ENCODE measurements at places on chromosomes 1 and 21.

DNA sequence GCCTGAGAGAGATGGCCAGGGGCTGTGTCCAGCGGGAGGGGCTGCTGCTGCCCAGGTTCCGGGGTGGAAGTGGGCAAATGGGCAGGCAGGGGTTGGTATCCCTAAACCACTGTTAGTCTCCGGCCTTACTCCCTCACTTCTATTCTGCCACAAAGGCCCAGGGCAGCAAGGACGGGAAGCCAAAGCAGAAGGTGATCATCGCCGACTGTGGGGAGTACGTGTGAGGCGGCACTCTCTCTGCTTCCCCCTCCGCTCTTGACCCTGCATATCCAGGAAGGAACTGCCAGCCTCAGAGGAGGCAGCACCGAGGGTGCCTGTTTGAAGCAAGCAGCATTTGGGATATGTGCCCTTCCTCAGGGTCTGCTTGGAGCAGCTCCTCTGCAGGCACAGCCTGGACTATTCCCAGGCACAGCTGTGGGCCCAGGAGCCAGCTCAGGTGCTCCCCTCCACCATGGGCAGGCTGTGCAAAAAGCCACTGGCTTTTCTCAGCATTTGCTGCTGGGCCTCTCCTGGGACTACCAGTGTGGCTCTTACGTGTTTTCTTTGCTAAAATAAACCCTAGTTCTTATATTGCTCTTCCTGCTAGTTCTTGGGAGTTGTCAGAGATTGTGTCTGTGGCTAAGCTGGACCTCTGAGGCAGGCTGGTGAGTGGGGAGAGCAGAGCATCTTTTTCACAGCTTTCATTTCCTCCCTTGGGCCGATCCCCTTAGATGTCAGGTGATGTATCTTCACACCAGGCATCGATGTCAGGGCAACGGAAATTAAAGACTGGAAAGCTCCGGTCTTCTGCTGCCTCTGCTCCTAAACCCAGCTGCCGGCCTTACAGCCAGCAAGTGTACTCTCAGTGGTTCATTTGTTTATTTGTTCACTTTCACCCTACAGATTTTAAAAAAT lies 14.7 kb downstream of the PPIE start:
- no peak for DNase-seq

DNA sequence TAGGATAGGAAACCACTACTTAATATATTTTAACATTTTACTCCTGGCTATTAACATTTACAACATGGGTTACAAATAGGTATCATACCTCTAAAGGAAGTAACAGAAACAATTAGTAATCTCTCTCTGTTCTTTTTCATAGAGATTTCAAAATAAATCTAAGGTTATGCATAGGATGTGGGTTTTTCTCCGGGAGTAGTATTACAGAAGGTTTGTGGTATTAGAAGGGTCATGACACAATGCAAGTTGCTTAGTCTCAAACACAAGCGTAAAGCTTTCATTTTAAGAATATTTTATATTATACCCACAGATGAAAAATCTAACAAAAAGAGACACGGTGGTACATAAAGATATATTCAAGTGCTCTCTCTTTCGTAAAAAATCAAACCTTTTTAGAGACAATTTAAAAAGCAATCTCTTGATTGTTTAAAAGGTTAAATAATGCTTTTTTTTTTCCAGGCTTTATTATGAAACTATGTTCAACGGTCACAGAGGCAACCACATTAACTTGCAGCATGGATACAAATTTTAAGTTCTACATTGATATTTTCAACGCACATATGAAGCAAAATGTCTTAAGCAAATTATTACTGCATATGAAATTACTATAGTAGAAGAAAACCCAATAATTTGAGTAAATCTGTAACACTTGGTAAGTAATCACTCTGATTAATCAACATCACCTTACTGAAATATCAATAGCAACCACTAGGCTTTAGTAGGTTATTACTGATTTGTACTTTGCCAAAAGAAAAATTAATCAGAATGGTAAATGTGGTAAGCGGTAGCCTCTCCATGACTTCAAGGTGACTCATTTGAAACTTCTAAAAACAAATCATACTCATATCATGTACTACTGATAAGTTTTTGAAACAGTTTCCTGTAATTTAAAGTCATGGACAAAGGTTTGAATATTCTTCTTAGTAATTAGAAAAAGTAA lies 97.4 kb upstream of the GFI1 start:
- no peak for DNase-seq

- DNase-seq = no peak
Observed at GRCh38 chr21:37380349-37381323, 14.1 kb downstream of the DYRK1A start.

GRCh38 chr1:156896490-156897033 lies 3.0 kb downstream of the PEAR1 start:
- no peak for DNase-seq

- no peak for DNase-seq
Observed at GRCh38 chr1:156419854-156420204, 50.8 kb downstream of the RHBG start.

- no peak for DNase-seq
Observed at GRCh38 chr21:45530423-45531113, 11.7 kb downstream of the SLC19A1 start.

DNA sequence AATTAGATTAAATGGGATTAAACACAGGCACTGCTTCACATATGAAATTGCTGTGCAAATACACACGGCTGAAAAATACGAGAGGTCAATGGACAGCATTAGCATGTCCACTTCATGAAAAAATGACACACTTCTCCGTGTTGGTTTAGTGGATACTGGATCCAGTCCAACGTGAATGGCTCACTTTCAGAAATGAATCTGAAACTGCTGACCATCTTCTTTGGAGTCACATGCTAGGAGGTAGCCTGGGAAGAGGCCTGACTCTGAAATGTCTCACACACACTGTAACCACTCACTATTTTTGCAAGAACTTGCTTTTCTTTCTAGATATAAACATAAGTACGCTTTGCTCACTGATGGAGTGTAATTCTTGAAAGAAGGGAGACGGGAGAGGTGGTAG lies 127.3 kb downstream of the HLCS start:
- no peak for DNase-seq

DNA sequence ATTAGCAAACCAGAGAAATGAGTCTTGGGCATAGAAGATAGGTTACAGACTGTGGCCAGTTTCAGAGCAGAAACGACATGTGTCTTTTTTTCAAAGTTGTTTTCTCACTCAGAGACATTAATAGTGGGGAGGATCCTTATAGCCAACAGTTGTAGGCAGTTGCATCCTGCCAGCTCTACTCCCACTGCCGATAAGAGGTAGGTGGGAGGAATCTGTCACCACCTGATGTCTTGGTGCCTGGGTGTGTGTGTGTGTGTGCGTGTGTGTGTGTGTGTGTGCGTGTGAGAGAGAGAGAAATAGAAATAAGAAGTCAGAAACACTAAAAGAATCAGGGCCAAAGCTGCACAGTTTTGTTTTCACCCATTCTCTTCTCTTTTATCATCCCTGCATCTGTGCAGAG lies 219.5 kb downstream of the ZP4 start:
- DNase-seq = no peak

GRCh38 chr1:207076181-207076955 lies 12.3 kb upstream of the C4BPB start:
- DNase-seq = no peak

- peak; percentile 50 for DNase-seq
Observed at GRCh38 chr1:220527279-220527907, 543 bp upstream of the MARK1 start.

DNA sequence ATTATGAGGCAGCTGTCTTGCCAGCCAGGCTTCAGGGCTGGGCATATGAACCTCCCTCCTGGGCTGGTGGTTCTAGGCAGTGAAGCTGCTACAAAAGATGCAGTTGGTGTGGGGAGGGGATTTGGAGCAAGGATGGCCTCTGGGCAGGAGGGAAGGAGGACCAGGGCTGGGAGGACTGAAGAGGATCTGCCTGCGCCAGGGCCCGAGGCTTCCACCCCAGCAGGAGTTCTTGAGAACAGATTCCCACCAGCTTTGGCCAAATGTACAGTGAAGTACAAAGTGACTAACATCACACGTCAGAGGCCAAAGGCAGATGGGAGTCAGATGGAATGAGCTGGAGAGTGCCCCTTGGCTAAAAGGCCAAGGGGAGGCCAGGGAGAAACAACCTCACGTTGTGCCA lies 62.4 kb downstream of the DDX20 start:
- no peak for DNase-seq

DNA sequence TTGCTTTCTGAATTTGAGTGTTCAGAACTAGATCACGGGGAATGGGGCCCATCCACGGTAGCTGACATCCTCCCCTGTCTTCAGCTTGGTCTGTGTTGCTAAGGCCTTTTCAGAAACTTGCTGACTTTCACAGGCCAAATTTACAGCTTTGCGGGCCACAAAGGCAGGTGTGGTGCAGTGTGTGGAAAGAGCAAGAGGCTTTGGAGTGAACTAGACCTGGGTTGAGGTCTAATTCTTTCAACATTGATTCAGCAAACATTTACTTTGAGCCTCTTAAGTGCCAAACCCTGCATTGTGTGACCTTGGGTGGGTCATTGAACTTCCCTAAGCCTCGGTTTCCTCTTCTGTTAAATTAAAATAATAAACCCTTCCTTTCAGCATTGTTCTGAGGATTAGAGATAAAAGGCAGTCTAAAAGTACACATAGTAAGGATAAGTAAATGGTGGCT lies 24.3 kb downstream of the STPG1 start:
- DNase-seq = no peak

- DNase-seq = no peak
Observed at GRCh38 chr1:14915356-14916054, 238.0 kb upstream of the TMEM51 start.
